ENCODE measurements at places on chromosomes 7 and 10.

DNA sequence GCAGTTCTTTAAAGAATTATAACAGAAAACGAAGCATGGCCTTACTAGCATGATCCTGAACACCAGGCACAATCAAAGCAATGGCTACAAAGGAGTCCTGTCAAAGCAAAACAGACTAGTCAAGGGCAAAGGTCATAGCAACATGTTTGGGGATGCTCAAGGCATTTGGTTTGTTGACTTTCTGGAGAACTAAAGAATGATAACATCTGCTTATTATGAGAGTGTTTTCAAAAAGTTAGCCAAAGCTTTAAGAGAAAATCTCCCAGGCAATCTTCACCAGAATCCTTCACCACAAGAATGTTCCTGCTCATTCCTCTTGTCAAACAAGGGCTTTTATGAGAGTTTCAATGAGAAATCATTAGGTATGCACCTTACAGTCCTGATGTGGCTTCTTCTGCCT lies 95.1 kb upstream of the CPXM2 start:
- no peak for DNase-seq

DNA sequence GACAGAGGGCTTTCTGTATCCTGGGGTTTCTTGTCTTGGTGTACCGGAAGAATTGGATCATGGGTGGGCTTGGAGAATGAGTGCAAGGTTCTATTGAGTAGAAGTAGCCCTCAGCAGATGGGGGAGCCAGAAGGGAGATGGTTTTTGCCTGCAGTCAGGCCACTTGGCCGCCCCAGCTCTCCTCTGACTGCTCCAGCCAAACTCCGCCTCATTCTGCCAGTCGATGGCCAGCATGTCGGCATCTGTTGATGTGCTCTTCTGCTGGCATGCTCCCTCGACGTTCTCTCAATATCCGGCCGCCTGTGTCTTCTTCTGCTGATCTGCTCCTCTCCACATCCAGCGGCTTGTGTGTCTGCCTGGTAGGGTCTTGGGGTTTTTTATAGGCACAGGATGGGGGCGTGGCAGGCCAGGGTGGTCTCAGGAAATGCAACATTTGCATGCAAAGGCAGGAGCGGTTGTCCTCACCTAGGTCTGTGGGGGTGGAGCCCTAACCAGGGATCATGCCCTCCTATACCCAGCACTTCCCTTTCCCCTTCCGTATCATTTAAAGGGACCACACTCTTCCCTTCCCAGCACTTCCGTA lies 40.2 kb upstream of the TNS3 start:
- DNase-seq: no peak

- no peak for DNase-seq
Measured at GRCh38 chr7:93957767-93958166, 36.2 kb downstream of the GNG11 start.

DNA sequence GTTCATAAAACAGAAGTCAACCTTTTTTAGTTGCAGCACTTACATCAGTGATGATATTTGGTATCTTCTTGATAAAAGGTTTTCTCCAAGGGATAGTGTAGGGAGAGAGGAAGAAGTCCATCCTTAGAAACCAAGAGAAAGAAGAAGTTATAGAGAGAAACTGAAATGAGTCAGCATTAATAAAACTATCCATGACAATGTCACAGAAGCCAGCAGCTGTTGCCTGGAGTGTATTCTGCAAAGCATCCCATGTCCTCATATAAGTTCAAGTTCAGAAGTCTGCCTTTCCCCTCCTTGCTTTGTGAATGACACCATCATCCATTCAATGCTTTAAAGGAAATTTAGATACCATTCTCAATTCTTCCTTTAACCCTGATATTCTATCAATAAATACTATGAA lies 14.4 kb upstream of the COL1A2 start:
- DNase-seq: no peak

DNA sequence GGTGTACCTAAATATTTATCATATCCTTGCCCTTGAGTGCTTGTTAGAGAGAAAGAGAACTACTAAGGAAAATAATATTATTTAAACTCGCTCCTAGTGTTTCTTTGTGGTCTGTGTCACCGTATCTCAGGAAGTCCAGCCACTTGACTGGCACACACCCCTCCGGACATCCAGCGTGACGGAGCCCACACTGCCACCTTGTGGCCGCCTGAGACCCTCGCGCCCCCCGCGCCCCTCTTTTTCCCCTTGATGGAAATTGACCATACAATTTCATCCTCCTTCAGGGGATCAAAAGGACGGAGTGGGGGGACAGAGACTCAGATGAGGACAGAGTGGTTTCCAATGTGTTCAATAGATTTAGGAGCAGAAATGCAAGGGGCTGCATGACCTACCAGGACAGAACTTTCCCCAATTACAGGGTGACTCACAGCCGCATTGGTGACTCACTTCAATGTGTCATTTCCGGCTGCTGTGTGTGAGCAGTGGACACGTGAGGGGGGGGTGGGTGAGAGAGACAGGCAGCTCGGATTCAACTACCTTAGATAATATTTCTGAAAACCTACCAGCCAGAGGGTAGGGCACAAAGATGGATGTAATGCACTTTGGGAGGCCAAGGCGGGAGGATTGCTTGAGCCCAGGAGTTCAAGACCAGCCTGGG lies 11.4 kb downstream of the SERPINE1 start:
- peak; percentile 67 for DNase-seq

GRCh38 chr10:78518224-78518623 lies 484.6 kb downstream of the RPS24 start:
- no peak for DNase-seq

DNA sequence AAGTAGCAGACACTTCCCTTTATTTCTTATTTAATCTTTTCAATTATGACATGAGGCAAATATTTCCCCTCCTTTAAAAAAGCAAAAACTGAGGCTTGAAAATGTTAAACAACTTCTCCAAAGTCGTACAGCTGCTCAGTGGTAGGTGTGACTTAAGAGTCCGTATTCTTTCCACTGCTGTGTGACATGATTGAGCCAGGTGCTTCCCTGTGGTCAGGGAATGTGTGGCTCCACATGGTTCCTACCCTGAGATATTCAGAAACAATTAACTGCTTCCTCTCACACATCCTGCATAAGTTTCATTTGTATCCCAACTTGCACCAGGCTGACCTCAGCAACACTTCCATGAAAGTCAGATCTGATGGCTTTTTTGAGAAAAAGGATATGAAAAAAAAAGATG lies 13.6 kb downstream of the OPALIN start:
- no peak for DNase-seq

DNA sequence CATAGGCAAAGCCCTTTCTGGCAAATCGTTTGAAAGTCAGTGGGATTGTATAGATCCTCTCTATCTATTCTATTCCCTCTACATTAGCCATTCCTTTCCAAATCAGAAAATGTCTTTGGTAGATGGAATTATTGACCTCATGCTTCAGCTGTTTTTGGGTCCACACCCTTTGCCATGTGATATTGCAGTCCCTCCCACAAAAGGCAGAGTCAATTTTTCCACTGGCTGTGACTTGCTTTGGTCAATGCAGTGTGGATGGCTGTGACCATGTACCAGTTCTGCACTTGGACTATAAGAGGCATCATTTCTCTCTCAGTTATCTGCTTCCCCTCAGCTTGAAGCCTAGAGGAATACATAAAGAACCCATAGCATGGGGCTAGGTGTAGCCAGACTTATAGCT lies 332.9 kb downstream of the PTEN start:
- DNase-seq: no peak

DNA sequence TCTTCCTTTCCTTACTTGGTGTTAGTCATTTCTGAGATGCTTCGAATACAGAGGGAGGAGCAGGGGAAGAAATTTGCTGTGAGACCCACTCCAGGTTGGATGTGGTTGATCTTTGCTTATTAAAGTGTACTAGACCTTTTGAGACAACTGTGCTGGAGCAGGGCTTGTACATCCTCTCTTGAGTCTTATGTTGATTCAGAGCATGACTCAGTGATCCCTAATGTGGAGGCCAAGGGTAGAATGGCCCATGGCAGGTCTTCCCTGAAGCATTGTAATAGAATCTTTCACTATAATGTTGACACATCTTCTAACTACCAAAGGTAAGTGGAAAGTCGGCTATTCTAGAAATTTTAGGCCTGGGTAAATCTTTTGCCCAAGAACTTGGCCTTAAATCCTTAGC lies 17.0 kb upstream of the SFR1 start:
- DNase-seq: no peak

DNA sequence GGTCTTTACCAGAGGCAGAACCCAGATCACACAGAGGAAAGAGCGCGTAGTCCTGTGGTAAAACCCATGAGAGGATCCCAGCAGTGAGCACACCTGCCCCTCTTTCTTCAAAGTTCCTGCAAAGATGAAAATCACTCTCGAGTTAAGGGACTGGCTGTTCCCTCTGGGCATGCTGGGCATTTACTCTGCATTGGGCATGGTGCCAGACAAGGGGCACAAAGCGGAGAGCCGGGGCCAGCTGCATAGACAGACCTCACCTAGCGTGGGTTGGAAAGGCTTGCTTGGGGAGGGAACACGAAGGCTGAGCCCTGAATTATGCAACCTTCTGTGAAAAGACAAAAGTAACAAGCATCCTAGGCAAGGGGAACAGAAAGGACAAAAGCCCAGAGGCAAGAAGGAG lies 120.0 kb upstream of the TCERG1L start:
- no peak for DNase-seq

DNA sequence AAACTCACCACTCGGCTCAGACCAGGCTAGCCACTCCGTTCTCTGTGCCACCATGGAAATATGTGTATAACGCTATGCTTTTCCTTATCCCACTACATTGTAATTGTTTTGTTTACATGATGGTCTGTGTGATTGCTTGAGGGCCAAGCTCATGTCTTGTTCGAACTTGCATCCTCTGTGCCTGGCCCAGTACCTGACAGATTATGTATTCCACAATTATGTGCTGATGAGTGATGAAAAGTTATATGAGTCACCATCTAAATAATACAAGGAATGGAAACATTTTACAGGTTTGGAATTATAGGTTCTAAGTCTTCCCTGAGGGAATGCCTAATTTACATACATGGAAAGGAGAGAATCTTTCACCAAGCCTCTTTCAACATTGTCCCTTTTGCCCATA lies 137.4 kb downstream of the C7orf25 start:
- no peak for DNase-seq

DNA sequence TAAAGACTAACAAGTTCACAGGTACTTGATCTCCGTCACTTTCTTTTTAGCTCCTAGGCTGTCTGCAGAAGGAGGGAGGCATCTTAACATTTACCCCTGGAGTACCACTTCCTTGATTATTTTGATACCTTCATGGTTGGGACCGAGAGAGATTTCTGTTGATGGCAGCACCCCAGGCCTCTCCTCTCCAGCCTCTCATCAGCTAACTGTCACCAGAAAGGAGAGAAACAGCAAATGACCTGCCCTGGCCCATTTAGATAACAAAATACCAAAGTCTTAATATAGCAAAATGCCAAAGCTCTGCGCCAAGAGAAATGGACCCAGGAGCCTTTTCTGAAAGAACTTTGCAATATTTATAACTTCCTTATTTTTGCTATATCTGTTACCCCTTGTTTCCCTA lies 30.0 kb upstream of the KLHL7 start:
- DNase-seq: no peak

DNA sequence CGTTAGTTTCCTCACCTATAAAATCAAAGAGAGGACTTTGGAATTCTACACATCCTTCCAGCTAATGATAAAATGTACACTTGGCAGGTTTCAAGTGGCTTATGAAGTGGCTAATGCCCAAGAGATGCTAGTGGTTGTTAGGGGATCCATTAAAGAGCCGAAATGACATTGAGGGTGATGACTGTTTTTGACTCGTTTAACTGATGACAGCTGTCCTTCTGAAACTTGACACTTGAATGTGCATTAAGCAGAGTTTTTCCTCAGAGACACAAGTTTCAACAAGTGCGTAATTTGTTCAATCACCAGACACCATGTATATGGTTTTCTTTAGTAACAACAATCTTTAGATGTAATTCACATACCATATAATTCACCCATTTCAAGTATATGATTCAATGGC lies 1.6 kb upstream of the PRF1 start:
- DNase-seq: no peak

DNA sequence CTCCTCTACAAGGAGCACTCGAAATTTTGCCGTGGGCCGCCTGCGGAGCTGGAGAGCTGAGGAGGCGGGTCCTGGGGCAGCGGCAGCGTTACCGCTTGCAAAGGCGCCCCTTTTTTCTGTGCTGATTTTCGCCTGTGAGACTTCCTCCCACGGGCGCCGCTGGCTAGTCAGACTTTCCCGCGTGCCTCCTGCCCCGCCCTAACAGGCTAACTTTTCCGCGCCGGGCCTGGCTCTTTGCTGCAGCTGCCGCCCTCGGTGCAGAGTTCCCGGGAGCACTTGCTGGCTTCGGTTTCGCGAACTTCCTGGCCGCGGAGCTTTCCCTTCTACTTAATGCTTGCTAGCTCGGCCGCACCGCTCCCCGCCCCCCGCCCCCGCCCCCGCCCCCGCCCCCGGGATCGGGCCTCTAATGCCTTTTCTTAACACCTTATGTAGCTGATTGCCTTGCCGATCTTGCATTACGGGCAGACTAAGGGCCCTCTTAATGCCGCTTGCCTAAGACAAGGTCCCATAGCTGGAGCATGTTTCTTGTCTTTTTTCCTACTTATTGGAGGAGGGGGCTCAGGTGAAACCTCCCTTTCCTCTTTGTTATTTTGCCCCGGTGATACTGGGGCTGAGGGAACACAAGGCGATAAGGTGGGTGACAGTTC lies 37.9 kb upstream of the RASGEF1A start:
- peak; percentile 33 for DNase-seq

DNA sequence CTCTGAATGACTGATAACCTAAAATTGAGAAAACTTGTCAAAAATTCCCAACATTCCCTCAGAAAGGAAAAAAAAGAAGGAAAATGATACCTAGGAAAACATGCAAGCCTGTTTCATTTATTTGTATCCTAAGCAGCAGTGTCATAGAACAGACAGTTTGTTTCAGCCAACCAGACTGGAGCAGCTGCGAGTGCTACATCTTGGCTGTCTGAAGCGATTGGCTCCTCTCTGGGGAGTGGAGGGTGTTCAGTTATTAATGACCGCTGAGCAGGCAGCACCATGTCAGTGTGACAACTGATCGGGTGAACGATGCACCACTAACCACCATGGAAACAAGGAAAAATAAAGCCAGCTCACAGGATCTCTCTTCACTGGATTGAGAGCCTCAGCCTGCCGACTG lies at the start of gene LRRN3:
LRRN3 (plus strand) TSS at position 282 of the 400 bp plus-strand sequence. CDS start 31,646 bp downstream, outside the sequence.
- DNase-seq: no peak

DNA sequence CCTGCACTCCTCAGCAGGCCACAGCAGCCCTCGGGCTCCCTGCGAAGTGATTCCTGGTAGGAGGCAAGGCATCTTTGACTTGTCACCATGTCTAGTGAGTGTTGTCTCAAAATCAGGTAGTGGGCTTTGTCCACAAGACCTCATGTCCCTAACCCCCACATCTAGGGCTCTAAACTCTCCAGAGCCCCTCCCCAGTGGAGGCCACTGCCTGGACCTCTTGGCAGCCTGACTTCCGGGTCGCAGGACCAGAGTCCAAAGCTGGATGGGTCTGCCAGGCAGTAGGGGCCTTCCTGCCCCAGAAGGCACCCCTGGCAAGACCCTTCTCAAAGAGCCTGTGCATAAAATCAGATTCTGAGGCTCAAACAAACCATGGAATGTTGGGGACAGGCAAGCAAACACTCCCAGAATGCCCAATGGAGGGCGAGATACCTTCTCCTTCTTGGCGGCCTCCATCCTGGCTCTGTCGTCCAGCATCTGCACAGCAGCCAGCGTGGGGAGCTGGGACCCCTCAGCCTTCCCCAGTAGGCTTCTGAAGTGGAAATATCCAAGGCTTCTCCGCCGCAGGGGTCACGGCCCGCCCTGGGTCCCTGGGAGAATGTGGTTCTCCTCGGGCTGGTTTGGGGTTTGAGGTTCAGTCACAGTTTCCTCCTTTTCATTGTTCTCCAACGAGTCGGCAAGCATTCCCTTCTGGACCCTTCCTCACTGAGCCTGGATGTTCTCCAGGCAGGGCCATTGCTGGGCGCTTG lies 586 bp downstream of the GCK start:
- no peak for DNase-seq

GRCh38 chr7:199483-200249 lies 7.3 kb downstream of the FAM20C start:
- no peak for DNase-seq

Data from activated naive CD4-positive, alpha-beta T cell (primary cell).